ENCODE measurements at places on chromosomes 3 and 15. TPM values are rescaled to one million over a fixed set of nuclear protein-coding genes. Genes with fewer than 3 reads are reported as not detected.

GRCh38 chr3:173744479-173744878, 346.9 kb downstream of the NLGN1 start:
- DNase-seq, result no peak

DNA sequence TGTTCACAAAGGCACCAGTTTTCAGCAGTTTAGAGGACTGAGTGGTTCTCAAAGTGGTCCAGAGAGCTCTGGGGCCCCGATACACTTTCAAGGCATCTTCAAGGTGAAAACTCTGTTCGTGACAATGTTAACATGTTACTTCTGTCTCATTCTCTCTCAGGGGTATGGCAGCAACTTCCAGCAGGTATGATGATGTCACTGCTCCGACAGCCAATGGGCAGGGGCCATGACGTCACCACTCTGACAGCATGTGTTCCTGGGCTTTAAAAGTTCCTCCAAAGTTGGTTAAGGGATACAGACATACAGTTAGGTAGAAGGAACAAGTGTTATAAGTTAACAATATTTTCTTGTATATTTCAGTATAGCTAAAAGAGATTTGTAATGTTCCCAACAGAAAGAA, 87.9 kb downstream of the KLF15 start:
- DNase-seq, result no peak

DNA sequence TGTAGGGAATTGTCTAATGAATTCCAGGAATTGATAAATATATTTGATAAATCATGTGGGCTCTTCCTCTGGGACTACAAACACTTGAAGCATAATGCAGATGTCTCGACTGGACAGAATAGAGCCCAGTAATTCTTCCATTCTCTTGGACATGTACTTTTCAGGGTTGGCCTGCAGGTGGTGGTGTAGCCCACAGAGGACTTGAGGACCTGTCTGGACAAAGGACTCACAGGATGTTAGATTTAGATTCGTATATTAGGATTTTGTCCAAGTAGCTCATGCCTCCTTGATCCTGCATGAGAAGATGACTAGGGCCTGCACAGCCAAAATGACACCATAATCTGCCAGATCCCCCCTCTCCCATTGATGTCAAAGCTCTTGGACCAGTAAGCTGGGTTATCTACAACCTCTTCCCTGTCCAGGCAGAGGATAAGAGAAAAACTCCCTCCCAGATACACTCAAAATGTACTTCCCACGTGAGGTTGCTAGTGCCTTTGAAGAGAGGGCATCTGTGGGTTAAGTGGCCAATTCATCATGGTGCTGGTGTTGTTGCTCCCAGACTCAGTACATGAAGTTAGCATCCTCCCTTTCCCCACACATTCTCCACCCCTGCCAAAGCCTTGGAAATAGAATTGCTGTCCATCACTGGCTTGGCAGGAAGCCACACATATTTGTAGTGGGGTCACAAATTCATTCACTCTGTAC, 88.6 kb upstream of the ZNF280D start:
- no peak for DNase-seq

DNA sequence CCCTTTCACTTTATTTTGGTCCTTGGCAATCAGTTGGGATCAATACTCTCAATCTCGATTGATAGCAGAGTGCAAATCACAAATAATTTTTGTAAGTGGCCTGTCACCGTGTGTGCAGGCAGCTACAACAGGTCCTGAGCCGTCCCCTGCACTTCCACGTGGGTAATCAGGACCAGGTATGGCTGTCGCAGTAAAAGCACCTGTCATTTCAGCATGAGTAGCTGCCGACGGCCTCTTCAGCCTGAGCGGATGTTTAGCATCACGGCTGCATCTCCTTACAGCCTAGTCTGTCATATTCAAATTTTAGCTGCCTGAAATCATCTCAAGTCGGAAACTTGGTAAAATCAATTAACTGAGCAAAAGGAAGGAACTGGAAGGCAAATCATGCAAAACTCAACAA, 53.0 kb upstream of the FOXP1 start:
- no peak for DNase-seq

- no peak for DNase-seq
Observed at GRCh38 chr15:60830479-60830878, 351.5 kb upstream of the ICE2 start.

DNA sequence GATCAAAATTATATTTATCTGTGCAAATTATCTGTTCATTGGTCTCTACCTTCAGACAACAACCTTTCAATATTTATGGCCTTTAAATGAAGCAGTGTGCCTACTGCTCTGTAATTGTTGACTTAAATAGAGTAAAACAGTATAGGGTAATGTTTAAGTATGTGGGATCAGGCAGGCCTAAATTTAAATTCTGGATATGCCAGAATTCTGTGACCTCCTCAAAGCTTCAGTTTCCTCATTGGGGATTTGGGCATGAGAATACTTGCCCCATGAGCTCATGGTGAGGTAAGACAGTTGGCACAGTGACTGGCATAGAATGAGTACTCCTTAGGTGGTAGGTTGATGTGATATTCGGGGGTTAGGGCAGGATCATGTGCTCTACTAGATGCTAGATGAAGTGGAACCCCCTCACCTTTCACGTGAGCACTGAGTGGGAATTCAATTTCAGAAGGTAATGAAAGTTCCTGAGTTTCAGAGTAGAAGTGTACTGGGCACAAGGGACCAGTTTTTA, 14.9 kb downstream of the ARL8B start:
- DNase-seq, result no peak

- no peak for DNase-seq
Observed at GRCh38 chr3:159234306-159234705, 432.5 kb downstream of the MFSD1 start.

Gene CCR9
- not detected for total RNA-seq

Gene ACKR2
- total RNA-seq, result not detected

Gene STXBP5L
- not detected for total RNA-seq

Gene RPP25
- 6.2 TPM for total RNA-seq

Gene ZMYND10
- total RNA-seq, result 2.9 TPM

Gene CFAP91
- total RNA-seq, result 0.59 TPM

Gene WDR93
- total RNA-seq, result 0.36 TPM

Gene C3orf38
- total RNA-seq, result 33.6 TPM

Data from osteoblast (primary cell).